ENCODE measurements at places on chromosomes 7 and 10.
A peak's percentile ranks its signal among the peaks of the same experiment; 100 is the strongest.

DNA sequence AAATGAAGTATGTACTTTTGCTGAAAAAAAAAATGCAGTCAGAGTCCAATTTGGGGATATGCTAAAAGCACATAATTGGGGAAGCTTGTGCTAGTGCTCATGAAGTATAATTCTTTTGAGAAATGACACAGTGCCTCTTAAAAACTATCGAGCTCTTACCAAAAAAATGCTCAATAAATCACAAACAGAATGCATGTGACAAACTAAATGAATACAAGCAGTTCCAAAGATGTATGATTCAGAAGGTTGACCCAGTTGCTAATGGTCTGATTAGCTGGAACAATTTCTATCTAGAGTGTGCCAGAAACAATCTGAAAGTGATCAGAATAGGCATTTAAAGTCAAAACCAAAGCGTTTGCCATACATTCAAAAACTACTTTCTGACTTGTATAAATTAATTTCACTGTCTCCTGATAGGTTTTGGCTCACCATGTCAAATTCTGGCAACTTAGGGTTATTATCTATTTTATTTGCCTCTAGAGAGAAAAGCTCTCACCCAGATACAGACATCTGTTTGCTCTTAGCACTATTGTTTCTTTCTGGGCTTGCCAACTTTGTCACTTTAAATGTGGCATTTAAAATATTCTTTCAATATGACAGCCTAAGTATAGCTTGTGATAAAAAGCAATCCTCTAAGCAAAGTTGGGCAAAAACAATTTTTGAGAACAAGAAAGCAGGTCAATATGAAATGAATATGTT is 114.7 kb upstream of the AHR start:
- no peak for DNase-seq

DNA sequence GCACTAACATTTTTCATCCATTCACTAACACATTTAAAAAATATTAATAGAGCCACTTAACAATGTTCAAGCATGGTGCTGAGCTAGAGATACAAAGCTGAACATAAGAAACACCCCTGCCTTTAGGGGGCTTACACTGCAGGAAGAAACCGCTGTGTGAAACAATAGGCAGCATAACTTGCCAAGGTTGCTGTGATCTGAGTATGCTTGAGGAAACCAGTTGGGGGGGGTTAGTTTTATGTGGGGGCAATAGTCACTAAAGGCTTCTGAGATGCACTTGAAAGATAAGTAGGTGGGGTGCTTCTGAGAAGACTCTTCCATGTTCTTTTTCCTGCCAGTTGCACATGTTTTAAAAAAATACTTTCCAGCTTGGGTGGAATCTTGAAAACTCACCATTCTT is 2.8 kb downstream of the RBM17 start:
- no peak for DNase-seq

DNA sequence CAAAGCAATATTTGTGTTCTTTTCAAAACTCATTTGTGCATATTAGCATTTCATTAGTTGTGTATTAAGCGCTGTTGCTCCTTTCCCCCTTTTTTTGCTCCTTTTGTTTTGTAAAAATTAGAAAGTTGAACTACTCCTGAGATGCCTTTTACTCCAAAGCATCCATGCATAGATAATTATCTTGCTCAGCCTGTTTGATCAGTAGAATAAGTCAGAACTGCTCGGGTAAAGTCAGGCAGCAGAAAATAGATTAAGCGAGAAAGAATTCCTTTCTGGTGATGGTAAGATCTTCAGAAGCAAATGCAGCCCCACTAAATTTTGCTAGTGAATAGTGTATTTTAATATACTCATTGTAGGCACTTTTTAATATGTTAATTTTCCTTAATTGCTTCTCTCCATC is 227.1 kb downstream of the TEX36 start:
- DNase-seq = no peak

GRCh38 chr10:6365384-6365783 is 162.7 kb downstream of the PFKFB3 start:
- DNase-seq = no peak

- no peak for DNase-seq
These were observed 361.5 kb upstream of the LRRTM3 start for GRCh38 chr10:66564287-66564686.

GRCh38 chr10:132939378-132939955 is 2.9 kb downstream of the CFAP46 start:
- no peak for DNase-seq

GRCh38 chr7:107924841-107925504 is 34.0 kb downstream of the DLD start:
- DNase-seq = no peak

DNA sequence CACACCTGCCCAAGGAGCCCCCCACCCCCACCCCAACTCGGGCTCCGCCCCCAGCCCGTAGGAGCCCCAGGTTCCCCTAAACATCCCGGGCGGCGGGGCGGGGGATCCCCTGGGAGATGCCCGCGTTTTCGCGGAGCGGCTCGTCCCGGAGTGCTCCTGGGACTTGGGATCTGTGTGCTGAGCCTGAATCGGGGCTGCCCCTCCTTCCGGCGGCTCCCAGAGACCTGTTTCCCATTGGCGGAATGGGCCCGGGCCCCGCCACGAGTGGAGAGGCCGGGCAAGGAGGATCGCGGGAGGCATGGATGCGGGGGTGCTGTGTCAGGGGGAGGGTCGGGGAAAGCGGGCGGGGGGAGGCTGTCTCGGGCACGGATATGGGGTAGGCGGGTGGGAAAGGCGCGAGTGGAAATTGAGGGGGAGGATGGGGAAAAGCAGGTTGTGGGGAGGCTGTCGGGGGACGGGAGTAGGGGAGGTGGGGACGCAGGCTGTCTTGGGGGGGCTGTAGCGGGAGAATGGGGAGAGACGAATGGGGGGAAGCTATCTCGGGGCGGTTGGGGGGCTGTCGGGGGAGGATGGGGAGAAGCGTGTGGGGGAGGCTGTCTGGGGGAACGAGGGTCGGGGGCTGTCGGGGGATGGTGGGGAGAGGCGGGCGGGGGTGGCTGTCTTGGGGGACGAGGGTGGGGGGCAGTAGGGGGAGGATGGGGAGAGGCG is 572 bp upstream of the BHLHA15 start:
- DNase-seq = peak; percentile 14

- no peak for DNase-seq
These were observed 8.3 kb upstream of the ARHGAP21 start for GRCh38 chr10:24731942-24732341.

DNA sequence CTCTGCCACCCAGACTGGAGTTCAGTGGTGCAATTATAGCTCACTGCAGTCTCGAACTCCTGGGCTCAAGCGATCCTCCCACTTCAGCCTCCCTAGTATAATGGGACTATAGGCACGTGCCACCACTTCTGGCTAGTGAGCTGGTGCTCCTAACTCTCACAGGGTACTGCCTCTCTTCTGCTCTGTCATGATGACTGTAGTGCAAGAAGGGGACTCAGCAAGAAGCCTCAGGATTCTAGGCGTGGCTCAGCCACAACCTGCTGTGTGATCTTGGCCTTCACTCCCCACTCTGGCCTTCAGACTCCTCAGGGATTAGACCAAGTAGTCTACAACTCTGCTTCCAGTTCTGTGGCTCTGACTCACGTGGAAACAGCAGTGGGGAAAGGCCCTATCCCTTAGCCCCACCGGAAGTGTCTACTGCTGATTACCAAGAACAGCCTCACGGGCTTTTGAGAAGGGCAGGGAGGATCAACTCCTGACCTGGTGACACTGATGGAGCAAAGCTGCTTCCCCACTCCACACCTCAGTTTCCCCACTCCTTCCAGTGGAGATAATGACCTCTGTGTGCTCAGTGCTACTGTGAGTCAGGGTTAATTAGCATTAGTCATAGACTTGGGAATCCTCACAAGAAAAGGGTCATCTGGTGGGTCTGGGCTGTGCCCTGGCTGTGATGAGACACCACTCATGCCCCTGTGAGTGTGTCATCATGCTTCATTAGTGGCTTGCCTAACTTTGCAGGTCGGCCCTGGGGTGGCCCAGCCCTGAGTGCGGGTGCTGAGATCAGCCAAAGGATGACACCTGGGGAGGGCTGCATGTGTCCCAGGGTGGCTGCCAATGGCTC is 41.1 kb downstream of the ZC3HC1 start:
- DNase-seq = no peak

DNA sequence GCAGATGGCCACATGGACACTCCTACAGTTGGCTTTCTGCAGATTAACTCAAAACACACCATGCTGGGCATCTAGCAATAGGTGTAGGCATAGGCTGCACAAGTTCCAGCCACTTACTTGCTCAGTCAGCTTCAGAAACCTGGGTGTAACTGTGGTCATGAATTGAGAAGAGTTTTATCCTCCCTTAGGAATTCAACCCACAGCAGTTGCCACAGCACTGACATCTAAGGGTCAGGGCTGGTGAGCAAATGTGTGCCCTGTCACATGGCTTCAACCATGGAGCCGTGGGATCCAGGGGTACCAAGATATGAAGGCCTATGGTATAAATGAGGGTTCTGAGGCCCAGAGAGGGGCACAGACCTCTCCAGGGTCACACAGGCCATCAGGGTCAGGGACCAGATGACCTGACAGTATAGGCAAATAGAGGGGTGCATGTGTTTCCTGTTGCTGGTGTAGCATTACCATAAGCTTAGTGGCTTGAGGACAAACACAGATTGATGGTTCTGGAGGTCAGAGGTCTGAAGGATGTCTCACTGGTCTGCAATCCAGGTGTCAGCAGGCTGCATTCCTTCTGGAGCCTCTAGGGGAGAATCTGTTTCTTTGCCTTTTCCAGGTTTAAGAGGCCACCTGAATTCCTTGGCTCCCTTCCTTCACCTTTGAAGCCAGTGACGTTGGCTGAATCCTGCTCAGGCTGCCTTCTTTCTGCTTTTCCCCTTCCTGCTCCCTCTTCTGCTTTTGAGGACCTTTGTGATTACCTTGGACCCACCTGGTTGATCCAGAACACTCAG is 24.1 kb downstream of the MINDY4 start:
- no peak for DNase-seq

- no peak for DNase-seq
These were observed 43.2 kb upstream of the NXPH1 start for GRCh38 chr7:8390262-8390626.

GRCh38 chr7:497946-498655 is 21.5 kb downstream of the PDGFA start:
- no peak for DNase-seq

GRCh38 chr7:4003503-4003902 is 678.6 kb upstream of the FOXK1 start:
- no peak for DNase-seq

GRCh38 chr10:122853665-122854313 is 8.1 kb upstream of the CUZD1 start:
- no peak for DNase-seq

DNA sequence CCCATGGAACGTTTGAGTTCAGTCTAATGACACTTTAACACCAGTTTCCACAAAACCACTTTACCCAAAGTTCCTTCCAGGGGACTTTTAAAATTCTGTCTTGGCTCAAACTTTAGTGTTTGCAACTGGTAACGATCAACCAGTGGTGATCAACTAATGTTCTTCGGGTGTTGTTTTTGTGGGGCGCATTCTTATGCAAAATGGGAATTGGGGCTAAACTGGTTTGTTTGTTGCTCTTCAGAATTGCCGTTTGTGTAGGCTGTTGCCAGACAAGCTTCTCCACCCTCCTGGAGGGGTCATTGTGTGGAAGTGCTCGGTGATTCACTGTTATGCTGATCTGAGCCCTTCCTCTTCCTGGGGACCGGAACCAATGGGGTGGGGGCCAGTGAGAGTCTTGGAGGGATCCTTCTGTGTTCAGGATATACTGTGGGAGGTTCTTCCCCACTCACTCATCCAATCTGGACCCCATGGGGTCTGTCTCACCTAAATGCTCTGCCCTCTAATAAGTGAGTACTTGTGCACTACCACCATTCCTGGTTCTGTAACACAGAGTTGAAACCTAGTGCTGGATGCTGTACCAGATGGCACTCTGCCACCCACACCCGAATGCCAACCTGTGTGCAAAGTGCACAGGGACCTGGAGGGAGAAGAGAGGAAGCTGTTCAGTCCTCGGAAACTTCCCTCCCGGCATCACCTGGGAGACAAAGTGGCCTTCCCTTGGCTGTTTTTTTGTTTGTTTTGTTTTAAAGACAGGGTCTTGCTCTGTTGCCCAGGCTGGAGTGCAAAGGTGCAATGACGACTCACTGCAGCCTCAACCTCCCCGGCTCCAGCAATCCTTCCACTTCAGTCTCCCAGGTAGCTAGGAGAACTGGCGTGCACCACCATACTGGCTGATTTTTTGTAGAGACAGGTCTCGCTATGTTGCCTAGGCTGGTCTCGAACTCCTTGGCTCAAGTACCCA is 2.1 kb downstream of the NFE2L3 start:
- no peak for DNase-seq

DNA sequence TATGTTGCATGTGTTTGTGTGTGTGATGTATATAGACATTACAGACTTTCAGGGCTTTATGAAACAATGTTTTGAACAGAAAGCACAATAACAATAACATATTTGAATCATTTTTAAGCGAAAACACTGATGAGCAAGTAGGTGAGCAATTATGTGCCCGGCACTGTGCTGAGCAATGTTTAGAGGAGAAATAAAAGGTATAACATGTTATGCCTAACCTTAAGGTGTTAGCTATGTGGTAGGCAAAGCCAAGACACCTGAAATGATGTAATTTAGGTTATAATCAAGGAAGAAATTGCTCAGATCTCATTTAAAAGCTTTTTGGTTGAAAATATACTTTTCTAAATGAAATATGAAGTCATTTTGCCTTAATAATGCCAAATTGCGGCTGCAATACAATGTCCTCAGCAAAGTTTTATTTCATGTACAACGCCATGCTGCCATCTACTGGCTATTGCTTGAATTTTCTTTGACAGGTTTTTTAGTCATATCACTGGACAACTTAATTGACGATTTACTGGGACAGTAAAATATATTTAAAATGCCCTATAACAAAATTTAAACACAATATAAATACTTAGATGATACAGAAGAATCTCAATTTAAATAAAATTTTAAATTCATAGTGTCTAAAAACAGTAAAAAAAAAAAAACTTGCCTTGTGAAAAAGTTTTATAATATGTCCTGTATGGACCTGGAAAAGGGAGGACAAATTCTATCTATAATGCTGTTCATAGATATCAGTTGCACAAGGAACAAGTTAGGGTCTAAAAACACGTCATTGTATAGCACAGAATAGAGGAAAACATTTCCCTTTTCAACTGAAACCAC is 131.1 kb upstream of the CDK1 start:
- DNase-seq = peak; percentile 14

DNA sequence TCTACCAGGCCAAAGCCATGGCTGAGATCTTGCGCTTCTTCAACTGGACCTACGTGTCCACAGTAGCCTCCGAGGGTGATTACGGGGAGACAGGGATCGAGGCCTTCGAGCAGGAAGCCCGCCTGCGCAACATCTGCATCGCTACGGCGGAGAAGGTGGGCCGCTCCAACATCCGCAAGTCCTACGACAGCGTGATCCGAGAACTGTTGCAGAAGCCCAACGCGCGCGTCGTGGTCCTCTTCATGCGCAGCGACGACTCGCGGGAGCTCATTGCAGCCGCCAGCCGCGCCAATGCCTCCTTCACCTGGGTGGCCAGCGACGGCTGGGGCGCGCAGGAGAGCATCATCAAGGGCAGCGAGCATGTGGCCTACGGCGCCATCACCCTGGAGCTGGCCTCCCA is 142.7 kb downstream of the GRM3 start:
- no peak for DNase-seq

GRCh38 chr7:98785929-98786571 is 83.8 kb downstream of the TMEM130 start:
- DNase-seq = no peak

- DNase-seq = no peak
These were observed 35.2 kb upstream of the ASAH2 start for GRCh38 chr10:50286517-50286916.

GRCh38 chr7:74587435-74588126 is 69.9 kb upstream of the GTF2I start:
- DNase-seq = no peak

GRCh38 chr7:83684928-83685327 is 36.0 kb upstream of the SEMA3E start:
- no peak for DNase-seq

GRCh38 chr10:125006921-125007426 is 65.1 kb downstream of the ZRANB1 start:
- no peak for DNase-seq
